ENCODE measurements at places on chromosomes 13 and 19.

DNA sequence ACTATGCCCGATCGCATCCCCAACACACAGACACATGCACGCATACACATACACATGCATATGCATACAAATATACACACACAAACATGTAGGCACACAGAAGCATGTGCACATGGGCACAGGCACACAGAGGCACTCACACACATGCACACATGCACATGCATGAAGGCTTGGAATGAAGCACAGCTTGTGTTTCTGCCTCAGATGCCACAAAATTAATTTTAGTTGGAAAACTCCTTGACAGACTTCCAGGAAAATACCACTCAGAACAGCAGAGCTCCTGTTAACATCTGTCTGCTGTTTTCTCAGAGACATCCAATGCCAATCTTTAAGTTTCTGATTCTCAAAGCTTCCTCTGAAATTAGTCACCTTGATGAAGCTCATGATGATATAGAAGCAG is 532.7 kb downstream of the RFC3 start:
- no peak for DNase-seq

GRCh38 chr13:112441226-112441625 is 65.1 kb downstream of the SPACA7 start:
- no peak for DNase-seq

DNA sequence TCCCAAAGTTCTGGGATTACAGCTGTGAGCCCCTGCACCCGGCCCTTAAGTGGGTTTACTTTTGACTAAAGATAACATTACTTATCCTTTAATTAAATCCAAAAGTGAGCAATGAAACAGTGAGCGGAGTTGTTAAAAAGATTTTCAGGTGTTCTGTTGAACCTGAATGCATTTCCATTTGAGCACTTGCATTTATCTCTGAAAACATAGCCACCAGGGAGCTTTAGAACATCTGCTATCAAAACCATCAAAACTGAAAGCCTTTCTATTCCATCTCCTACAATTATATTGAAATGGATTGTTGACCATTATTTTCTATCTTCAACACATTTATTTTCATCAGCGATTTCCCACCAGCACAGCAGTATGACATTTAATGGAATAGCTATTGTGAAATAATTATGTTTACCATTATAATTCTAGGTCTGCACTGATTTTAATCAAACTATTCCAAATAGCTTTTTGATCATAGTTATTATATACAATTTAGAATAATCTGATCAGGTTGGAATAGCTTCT is 269.0 kb downstream of the FGF14 start:
- DNase-seq, result no peak

- DNase-seq, result peak; percentile 69
Observed at GRCh38 chr19:3670796-3671679, 29.2 kb downstream of the PIP5K1C start.

DNA sequence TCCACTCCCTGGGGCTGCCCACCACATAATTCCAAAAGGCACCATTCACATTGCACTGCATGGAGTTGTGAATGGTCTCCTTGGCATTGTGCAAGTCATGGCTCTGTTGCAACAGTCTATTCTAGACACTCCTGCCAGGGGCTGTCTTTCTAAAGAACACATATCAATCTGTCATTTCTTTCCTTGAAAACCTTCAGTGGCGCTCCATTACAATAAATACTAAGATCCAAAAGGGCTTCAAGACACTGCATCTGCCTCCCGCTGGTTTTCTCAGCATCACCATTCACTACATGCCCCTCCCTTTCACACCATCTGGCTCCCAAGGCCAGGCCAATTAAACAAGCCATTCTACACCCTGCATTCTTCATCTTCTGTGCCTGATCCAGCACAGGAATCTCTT is 32.2 kb upstream of the TM9SF2 start:
- peak; percentile 65 for DNase-seq

DNA sequence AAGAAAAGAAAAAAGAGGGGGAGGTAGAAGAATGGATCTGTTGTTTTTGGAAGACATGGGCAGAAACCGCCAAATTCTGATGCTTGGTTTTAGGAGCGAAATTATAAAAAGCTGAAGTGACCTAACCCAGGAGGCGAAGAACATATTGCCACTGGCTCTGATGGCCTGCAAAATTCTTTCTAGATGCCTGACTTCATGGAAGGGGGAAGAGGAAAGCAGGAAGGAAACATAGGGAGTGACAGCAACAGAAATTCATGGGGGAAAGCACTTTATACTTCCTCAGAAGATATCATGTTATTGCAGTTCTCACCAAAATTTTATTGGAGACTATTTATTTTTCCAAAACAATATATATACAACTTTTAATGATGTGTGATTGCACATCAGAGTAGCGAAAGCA is 213.5 kb downstream of the DLEU7 start:
- DNase-seq, result no peak

DNA sequence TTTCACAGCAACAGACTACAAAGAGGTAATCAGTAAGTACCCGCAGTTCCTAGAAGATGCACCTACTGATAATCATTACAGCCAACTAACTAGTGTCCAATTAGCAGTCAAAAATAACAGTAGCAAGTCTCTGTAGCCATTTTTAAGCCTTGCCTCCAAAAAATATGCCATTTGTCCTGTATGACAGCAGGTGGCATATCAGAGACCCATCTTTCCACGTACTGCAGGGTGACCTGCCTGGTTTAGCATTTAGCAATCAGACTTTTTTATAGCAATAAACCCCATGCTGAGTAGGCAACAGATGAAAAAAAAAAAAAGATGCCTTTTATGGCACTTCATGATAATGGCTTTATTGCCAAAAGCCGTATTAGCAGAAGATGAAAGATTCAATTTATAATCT is 155.3 kb upstream of the LSM14A start:
- no peak for DNase-seq

GRCh38 chr19:18612051-18612771 is 459 bp upstream of the TMEM59L start:
- no peak for DNase-seq

DNA sequence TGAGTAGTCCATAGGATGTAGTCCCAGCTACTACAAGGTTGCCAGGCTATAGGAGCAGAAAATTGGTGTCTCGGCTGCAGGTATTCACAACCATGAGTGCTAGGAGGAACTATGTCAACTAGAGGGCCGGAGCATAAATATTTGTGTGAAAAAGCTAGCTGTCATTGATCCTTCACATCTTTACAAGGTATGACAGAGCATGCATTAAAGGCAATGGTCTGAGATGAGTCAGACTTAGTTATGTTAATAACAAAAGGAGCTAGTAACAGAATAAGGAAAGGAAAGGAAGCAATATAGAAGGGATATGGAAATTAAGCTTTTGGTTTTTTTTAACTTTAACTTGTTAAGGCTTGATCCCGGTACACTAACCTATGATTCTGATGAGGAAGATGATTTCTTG is 40.9 kb upstream of the PSG9 start:
- DNase-seq, result no peak

- DNase-seq, result no peak
Observed at GRCh38 chr13:92054389-92054788, 656.0 kb downstream of the GPC5 start.

GRCh38 chr19:46063201-46063600 is 22.4 kb upstream of the IGFL4 start:
- no peak for DNase-seq

DNA sequence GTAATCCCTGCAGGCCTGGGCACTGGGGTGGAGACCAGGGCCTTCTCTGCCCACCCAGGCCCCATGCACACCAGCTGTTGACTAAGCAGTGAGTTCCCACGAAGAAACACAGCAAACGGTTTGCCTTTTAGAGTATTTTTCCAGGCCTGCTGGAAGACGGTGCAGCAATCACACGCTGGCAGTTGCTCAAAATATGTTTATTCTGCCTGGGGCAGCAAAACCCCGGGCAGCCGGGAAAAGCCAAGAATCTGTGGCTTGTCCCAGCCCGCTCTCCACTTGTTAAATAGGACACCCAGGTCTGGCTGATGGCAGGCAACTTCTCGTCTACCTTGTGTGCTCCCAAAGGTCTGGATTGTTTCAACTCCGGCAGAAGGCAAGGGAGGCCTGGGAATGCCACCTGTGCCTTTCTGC is 40.8 kb downstream of the GGACT start:
- peak; percentile 49 for DNase-seq

DNA sequence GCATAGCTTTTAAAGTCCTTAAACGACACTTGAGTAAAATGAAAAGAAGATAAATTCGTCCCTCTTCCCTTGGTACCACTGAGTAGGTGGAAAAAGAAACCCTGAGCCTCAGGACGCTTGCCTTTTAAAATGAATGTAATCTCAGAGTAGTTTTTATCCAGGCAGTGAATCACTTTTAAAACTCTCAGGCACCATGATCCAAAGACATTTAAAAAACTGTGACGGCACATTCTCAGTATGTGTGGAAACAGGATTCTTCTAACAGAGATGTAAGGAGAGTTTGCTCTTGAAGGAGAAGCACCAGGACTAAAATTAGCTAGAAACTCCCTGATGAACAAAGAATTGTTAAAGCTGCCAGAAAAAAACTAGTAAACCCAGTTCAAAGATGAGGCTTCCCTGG is 105.7 kb upstream of the SLC15A1 start:
- DNase-seq, result no peak

DNA sequence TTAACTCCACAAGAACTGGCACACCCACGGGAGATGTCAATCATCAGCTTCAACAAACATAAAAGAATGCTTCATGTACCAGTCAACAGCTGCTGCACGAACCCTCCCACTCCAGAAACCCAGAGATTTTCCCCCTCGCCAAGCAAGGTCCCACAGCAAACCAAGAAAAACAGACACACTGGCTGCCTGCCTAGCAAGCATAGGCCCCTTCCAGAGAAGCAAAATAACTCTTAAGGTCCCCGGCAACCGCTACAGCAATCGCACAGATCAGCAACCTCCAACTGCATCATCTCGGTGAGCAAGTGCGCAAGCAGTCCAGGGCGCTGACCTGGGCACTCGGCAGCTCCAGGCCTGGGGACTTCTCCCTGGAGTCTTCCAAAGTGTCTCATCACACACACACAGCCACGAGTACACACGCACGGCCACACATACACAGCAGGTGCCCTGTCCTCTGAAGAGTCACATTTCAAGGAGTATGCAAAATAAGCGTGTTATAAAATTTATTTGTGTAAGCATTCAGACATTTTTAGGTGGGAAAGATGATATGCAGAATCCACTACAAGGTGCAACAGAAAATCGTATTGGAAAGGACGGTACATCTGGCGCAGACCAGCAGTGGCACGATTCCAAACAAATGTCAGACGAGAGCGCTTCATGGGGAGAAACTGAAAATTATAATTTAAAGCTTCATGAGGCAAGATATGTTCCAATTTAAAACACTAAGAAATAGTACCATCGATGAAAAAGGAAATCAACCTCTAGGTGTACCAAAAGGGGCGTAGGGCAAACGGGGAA is 125.0 kb downstream of the STK24 start:
- DNase-seq, result no peak

DNA sequence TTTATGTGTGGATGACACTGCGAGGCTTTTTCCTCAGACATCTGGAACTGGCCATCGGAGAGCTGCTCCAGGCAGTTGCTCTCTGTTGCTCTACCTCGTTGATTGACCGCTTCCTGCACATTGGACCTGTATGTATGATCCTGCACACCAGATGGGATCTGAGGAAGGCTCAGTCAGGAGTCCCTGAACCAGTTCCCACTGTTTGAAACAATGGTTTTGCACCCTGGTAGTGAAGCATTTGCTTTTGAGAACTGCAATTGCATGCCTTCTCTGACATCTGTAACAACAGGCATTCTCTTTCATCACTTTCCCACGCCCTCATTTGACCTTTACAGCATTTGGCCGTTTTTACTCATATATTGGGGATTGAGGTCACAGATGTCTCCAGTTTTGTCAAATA is 61.1 kb upstream of the NPAS1 start:
- DNase-seq, result peak; percentile 38

GRCh38 chr13:104784891-104785290 is 1718.7 kb upstream of the SLC10A2 start:
- DNase-seq, result no peak

DNA sequence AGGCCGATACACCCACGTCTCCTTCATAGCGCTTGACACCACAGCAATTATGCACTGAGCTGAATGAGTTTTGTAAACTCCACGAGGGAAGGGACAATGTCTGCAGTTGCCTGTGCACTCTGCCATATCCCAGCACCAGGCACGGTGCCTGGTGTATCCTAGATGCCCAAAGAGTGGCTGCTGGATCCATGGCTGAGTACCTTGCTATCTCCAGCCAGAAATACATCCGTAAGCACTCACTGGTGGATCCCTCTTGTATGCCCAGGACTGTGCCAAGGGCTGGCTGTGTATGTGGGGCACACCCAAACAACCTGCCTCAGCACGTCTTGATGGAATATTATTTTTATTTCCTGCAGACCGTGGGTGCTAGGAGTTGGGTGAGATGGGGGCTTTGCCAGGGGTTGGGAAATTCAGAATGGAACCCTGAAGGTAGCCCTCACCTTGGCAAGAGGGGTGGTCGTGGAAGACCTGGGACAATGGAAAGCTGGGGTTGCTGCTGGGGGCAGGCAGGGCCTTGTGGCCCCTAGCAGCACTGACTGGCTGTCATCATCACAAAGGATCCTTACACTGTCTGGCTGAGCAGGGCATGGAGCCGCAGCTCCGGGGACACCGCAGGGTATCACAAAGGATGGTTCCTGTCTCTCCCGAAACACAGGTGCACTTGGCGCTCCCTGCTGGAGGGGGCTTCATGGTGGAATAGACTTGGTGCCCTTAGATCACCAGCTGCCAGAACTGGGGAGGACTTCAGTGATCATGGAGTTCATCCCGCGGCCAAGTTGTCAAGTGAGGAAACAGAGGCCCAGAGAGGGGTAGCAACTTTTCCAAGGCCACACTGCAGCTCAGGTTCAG is 131.3 kb downstream of the URI1 start:
- DNase-seq, result no peak

DNA sequence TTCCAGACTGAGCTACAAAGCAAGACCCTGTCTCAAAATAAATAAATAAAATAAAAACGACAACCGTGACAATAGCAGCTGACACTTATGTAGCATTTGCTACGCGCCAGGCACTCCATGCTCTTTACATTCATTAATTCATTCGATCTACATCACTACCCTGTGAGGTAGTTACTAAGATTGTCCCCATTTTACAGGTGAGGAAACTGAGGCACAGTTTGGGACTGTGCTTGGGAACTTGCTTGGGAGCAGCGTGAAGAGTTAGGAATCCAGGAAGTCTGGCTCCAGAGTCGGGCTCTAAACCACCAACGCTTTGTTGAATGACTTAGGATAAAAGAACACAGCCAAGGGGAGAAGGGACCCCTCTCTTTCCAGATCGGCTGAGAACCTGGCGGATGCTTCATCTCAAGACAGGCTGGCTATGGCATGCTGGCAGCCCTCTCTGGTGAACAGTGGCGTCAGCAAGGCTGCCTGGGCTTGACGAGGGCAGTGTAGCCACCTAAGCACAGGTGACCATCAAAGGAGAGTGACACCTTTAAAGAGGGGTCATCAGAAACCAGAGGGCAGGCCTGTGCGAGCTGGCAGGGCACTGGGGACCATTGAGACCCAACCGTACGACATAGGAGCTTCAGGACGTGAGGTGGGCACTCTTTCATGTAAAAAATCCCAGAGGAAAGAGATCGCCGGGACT is 591 bp downstream of the DOHH start:
- DNase-seq, result no peak

All from ELF-1 (cell line).